ENCODE measurements at places on chromosomes 13 and 19. TPM values are rescaled to one million over a fixed set of nuclear protein-coding genes. Genes with fewer than 3 reads are reported as not detected.

FKBP8 gene
- 263 TPM for total RNA-seq

PRR20A gene
- total RNA-seq = not detected

LIM2 gene
- not detected for total RNA-seq

ZNF846 gene
- 6.7 TPM for total RNA-seq

TMEM272 gene
- total RNA-seq = 0.15 TPM

FAM174C gene
- total RNA-seq = 45.9 TPM

- DNase-seq = no peak
Measured at GRCh38 chr13:103006641-103007426, 59.4 kb downstream of the SLC10A2 start.

- DNase-seq = no peak
Measured at GRCh38 chr13:32881074-32881776, 135.0 kb upstream of the KL start.

- DNase-seq = no peak
Measured at GRCh38 chr19:33665776-33666595, 44.2 kb downstream of the CHST8 start.

- no peak for DNase-seq
Measured at GRCh38 chr13:77430377-77430951, 103.6 kb upstream of the MYCBP2 start.

GRCh38 chr13:26423629-26424028, 133.9 kb upstream of the WASF3 start:
- DNase-seq = no peak

DNA sequence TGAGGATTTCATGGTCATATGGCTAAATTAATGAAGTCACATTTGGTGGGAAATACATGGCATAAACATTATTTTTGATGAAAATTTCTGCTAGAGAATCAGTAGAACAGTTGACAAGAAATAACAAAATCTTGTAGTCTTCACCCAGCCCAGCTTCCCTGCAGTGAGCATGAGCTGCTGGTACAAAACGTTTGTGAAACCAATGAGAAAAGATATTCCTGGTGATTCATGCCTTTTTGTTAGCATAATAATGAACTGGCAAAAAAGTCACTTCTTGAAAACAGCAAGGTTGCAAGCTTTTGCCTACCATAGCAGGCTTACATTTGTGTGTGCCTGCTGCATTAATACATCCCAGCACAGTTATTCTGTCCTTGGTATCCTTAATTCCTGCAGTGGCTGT, 475.9 kb upstream of the HTR2A start:
- no peak for DNase-seq

- no peak for DNase-seq
Measured at GRCh38 chr13:78608252-78608687, 4.9 kb upstream of the POU4F1 start.

DNA sequence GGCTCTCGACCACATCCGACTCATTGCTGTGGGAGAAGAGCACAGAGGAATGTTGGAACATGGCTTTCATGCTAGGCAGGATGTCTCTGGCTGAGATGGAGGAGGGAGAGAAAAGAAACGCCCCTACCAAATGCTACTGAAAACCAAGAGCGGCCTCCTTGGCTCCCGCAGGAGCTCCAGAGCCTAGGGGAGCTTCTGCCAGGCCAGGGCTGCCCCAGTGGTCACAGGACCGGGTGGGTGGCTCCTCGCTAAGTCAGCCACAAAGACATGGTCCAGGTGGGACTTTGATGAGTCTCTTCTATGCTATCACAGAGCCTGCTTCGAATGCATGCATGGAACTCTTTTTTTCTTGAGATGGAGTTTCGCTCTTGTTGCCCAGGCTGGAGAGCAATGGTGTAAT, 6.7 kb downstream of the LONP1 start:
- no peak for DNase-seq

DNA sequence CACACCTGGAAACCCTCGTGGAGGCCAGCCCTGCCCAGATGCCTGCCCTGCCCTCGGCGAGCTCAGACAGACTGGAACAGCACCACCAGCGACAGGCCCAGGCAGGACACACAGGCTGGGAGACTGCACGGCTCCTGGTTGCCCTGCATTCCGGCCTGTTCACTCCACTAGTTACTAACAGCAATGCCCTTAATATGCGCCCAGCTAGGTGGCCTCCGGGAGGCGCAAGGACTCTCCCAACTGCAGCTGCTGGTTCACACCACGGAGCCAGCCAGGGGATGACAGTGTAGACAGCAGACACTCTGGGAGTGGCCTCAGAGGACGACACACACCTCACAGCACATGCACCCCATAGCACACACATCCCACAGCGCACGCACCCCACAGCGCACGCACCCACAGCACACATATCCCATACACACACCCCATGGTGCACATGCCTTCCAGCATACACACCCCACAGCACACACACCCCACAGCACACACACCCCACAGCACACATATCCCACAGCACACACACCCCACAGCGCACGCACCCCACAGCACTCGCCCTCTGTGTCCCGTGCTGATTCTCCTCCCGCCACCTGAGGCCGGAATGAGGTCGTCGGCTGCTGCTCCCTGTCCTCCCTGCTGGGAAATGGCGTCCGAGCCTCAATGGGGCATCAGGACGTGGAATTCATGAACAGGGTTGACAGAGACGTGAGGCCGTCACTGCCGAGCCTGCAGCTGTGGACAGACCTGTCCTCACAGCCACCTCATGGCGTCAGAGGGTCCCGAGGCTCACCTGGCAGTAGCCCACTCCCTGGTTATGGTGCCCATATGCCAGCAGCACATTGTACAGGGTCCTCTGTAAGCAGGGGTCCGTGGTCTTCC, 13.6 kb downstream of the GRTP1 start:
- DNase-seq = no peak

DNA sequence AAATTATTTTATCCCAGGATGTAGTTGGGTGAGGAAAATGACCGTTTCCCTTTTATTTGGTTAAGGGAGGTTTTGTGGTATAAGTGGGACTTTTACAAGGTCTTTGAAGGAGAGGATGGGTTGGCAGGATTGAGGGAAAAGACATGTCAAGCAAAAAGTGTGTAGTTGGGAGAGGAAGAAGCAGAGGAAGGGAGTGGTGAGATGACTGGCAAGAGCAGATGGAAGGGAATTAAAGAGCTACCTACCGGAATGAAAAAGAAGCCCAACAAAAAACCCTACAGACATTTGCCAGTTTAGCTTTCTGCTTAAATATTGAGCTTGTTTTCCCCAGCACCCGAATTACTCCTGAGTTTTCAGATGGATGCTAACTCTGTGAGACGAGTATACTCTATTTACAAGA, 19.6 kb downstream of the FRY start:
- no peak for DNase-seq

DNA sequence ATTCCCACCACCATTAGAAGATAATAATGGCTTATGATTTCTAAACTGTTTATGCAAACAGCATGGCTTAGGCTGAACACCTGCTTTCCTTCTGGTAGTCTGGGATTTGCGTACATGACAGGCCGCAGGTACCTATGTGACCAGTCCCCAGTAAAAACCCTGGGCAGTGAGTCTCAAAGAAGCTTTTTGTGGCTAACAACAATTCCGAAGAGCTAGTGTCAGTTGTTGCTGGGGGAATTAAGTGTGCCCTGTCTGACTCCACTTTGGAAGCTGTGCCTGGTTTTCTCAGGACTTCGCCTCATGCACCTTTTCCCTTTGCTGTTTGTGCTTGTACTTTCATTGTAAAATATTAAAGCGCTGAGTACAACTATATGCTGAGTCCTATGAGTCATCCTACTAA, 250.2 kb upstream of the MIR17HG start:
- no peak for DNase-seq

GRCh38 chr13:33119856-33120543, 103.8 kb downstream of the KL start:
- no peak for DNase-seq

Data from activated CD4-positive, alpha-beta memory T cell treated with anti-CD3 and anti-CD28 coated beads, Interleukin-2, amount 10 ng/mL, durations not matched to agents 7 days and 5 days (primary cell).